ENCODE measurements at places on chromosomes 16 and 17.
A peak's percentile ranks its signal among the peaks of the same experiment; 100 is the strongest.

- peak; percentile 43 for DNase-seq
These were observed 107.6 kb downstream of the SPECC1 start for GRCh38 chr17:20116683-20117309.

DNA sequence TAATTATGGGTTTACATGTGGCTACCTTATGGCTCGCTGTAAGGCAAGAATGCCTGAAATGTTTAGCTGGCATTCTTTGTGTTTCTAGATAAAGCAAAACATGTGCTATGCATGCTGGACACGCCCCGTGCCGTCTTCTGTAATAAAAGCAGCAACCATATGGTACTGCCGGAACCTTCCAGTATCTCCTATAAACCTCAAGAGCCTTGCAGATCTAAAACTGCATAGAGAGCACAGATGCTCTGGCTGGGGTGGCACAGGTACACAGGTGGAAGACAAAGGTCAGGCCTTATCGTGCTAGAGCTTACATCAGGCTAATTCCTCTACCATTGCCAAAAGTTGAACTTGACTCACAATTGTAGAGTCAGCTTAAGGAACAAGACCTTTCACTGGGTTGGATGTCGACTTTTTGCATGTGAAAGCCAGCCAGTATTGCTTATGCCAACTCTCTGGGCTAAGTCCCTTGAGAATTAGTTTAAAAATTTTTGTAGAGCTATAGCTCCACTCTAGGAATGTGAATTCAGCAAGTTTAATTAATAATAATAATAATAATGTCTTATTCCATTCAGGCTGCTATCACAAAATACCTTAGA is 187.4 kb upstream of the CACNG5 start:
- DNase-seq: no peak

- DNase-seq: no peak
These were observed 13.9 kb upstream of the ZCCHC14 start for GRCh38 chr16:87506423-87507350.

DNA sequence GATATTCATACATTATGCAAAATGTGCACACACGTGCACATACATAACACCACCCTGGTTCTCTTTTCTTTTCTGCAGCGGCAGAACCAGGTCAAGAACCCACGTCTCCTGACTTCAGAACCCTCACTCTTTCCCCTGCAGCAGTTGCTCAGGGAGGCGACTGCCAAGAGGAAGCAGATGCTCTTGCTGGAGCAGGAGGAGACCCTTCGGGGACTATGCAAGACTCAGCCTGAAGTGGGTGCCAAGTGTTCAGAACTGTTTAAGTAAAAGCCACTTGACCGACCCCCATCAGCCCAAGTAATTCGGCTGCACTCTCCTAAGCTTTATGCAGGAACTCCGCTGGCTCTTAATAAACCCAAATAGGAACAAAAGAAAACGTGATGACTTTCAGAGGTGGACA is 193.8 kb downstream of the SLC39A11 start:
- DNase-seq: no peak
